Stimulated activated CD8-positive, alpha-beta memory T cell treated with anti-CD3 and anti-CD28 coated beads, Interleukin-4, amount 100 ng/mL, for 1 hour (primary cell): ENCODE measurements at places on chromosomes 2 and 18.
A peak's percentile ranks its signal among the peaks of the same experiment; 100 is the strongest.

- peak; percentile 52 for DNase-seq
Measured at GRCh38 chr18:69935319-69936190, 12.1 kb downstream of the CD226 start.

DNA sequence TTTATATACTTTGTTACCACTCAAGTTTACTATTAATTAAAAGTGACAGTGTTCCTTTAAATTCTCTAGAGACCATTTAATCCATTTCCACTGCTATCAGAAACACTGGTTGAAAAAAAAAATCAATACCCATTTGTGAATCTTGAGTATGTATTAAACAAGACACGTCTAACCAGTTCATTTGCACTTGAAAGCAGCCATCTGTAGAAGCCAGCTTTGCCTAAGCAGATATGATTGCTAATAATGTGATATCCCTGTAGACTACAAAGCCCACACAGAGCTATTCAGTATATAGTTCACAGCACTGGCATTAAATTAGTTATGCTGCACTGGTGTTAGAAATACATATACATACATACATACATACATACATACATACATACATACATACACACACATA, 111.8 kb upstream of the SP3 start:
- DNase-seq: no peak

GRCh38 chr18:13826209-13826608, 2.3 kb downstream of the MC5R start:
- no peak for DNase-seq

GRCh38 chr18:58662118-58662517, 9.1 kb upstream of the MALT1 start:
- no peak for DNase-seq

- DNase-seq: no peak
Measured at GRCh38 chr2:118219611-118220010, 131.3 kb downstream of the INSIG2 start.

DNA sequence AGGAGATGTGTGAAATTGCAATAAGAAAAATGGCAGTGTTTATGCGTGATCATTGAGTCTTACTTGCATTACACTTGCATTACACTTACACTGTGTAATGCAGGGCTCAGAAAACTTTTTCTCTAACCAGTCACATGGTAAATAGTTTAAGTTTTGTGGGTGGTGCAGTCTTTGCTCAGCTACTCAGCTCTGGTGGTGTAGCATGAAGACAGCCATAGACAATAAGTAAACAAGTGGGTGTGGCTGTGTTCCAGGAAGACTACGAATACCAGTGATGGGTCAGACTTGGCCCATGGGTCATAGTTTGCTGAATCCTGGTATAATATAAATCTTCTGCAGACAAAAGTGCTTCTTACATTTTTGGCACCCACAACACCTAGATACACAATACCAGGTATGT, 115.6 kb upstream of the CYP1B1 start:
- DNase-seq: no peak

GRCh38 chr2:30693821-30694281, 113.4 kb downstream of the CAPN13 start:
- no peak for DNase-seq

DNA sequence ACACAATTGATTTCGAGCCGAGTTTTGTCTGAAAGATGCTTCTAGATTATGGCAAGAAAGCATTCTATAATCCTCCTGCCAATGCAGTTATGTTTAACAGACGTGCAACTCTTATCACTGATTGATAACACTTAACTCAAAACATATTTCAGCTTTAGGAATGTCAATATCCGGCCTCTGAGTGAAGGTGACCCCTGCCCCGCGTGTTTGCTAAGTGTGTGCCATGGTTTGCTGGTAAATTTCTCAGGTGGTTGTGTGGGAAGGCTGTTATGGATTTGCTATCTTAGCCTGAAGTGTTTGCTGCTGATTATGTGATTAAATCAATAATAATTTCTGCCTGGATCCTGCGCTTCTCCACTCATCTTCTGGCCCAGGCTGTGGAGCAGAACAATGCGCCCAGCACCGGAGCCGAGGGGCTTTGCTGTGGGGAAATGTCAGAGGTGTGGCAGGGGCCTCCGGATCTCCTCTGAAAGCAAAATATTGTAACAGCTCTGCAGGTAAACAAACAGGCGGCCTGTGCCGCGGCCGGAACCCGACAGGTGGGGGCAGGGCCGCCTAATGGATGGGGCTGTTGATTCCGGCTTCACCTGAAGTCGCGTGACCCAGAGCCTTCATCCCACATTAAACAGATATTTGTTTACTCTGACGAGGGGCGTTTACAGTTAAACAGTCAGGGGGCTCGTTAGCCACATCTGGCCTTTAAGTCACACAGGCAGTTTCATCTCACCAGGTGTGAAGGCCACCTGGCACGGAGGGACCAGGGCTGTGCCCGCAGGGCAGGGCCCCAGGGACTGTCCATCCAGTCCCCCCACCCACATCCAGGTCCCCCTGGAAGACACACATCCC, 210.7 kb upstream of the SALL3 start:
- DNase-seq: no peak

DNA sequence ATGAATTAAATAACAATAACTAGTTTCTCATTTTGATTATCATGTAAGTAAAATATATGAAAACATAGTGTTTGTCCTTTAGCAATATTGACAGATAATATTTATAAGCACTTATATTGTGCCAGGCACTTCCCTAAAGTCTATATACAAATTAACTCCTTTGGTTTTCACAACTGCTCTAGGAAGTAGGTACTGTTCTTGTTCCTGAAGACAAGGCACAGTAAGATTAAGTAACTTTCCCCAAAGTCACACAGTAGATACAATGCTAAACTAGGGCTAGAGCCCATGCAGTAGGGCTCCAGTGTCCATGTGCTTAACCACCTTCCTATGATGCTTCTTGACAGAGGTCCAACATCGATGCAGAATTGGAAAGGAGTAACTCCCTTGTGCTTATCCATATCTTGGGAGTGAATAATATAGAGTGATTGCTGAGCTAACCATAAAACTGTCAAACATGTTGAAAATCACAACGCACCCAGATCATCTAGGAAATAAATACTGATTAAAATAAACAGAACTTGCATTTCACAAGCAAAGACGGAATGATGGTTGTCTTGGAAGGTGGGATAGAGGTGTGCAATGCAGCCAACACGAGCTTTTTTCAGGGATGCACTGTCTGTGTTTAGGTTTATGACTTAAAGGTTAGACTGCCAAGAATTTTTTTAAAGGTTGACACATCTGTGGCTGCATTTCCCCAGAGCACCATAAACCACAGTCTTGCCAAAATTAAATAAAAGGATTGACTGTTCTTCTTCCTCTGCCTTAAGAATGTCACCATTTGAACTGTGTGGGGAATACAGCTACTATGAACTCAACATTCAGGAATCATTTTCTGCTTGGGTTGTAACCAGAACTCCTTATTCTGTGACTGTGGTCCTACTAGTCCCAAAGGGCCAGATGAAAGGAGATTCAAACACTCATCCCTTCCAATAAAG, 80.8 kb downstream of the ANKRD44 start:
- no peak for DNase-seq

- no peak for DNase-seq
Measured at GRCh38 chr2:28638102-28638501, 113.5 kb upstream of the PPP1CB start.

GRCh38 chr2:1353543-1353942, 59.7 kb upstream of the TPO start:
- DNase-seq: no peak

GRCh38 chr2:42839809-42840501, 47.6 kb upstream of the HAAO start:
- DNase-seq: no peak

DNA sequence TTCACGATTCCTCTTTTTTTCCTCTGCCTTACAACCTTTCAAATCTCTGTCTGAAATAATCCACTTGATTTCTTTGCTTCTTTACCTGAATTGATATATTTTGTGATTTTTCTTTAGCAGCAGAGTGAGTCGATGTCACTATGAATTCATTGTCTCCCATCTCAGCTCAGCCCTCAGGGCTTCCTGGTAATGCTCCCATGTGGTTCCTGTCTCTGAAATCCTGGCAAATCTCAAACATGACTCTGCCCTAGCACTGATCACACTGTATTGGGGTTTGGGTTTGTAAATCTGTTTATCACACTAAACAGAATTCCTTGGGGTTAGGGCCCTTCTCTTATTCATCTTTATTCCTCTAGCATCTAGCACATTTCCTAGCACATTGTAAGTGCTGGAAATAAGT, 43.0 kb upstream of the MSTN start:
- DNase-seq: no peak

GRCh38 chr18:79720359-79720733, 40.7 kb downstream of the CTDP1 start:
- no peak for DNase-seq

- no peak for DNase-seq
Measured at GRCh38 chr2:172597176-172597842, 41.4 kb downstream of the PDK1 start.

DNA sequence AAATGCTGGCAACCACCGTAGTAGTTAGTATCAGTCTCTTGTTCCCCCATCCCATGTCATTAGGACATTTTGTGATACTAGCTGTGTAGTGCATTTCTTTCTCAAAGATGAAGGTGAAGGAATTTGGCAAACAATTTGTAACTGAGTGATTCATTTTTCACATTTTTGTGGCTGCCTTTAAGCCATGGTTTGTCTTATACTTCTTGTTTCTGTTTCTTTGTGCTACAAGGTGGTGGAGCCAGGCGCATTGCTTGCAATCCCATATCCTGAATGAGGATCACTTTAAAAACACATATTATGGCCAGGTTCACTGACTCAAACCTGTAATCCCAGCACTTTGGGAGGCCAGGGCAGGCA, 40.6 kb downstream of the GPD2 start:
- DNase-seq: no peak

GRCh38 chr2:222993920-222994650, 57.9 kb upstream of the KCNE4 start:
- DNase-seq: no peak

DNA sequence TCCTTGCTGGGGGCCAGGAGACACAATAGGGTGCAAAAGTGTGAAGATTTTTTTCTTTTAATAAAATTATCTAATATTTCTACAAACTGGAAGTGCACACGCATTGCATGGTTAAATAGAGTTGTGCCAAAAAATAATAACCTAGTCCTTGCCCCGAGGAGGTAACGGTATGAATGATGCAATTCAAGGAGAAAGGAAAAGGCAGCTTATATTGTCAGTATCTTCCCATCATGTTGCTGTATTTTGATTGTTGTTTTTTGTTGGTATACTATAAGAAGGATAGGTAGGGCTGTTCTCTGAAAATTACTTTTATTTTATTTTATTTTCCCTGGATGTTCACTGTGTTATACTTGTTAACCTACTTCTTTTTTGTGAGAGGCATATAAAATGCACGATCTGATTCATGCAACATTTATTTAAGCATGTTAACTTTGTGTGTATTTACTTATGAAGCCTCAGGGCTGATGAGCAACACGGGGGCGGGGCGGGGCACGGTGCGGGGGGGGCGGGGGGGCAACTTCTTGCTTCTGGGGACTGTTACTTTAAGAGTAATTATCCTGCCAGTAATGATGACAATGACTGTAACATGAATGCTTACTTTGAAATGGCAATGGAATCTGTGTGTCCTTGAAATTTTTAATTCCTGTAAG, 118.6 kb downstream of the AQP4 start:
- DNase-seq: no peak

DNA sequence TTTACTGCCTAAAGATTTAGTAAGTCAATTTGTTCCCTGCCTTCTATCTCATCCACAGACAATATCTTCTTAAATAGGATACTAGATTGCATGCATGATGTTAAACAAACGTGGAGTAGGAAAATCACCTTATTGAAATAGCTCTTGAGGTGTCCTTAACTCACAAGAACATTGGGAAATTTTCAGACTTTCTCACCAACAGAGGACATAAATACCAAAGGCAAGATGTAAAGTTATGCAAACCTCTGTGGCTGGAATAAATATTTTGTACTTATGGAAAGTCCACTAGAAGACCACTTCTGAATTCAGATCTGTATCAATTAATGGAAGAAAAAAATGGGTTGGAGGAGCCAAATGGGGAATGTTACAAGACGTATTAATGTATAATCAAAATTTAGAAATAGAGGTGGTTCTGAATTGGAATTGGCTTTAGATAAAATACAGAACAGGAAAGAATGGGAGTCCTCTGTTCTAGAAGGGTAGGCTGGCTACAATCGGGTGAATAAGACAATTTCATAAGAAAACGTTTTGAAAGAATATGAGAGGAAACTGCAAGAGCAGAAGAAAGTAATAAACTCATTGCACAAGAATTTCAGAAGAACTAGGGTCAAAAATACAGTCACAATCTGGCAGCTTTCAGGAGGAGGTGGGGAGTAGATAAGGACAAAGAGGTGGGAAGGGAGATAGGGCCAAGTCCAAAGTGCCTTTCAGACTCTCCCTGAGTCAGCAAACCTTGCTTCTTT, 69.3 kb upstream of the FN1 start:
- DNase-seq: no peak

DNA sequence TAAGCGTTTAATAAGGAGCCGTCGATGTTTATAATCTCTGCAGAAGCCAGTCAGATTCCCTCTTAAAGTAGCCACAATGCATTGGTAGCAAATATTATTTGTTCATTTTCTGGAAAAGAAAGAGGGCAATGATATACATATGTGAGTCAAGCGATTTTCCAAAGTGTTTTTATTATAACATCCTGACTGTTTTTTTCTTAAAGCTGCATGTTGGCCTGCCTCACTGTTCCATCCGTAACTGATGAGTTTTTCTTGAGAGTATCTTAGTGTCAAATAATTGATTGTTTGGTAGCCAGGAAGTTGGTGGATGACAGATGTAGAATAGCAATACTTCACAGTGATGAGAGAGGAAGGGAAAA, 3.7 kb downstream of the TSHZ1 start:
- no peak for DNase-seq

- no peak for DNase-seq
Measured at GRCh38 chr2:188032786-188033185, 258.9 kb upstream of the GULP1 start.

DNA sequence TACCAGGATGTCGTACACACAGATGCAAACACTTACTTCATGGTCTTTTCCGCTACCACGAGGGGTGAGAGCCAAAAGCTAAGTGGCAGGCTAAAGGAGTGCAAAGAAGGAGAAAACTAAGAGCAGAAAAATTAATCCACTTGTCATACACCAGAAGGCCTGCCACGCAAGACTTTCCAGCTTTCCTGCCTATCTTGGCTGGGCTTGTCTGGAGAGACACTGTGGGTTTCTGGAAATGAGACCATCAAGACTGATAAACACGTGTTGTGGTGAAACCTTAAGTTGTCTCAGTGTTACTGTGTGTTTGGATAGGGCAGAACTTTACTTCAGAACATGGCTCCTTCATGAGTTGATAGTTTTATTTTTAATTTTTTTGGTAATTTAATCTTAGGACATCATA, 175.6 kb downstream of the FMNL2 start:
- no peak for DNase-seq

GRCh38 chr18:79611040-79611681, 68.4 kb upstream of the CTDP1 start:
- no peak for DNase-seq

- DNase-seq: no peak
Measured at GRCh38 chr2:27296481-27296880, 11.8 kb downstream of the UCN start.

DNA sequence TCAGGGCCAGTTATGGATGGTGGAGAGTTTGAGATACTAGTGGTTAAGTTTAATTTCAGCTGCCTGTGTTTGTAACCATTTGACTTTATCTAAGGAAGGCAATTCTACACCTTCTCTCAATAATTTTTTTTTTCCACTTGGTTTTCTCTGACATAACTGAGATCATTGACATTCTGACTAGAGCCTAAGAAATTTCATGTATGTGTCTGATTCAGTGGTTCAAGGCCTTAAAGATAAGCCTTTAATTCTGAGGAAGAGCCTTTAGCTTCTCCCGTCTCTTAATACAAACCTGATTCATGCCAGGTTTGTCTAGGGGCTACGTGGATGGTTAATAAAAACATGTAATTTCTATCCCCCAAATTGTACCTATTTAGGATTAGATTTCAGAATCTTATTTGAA, 971.4 kb downstream of the DPP10 start:
- DNase-seq: no peak
